SK-N-SH treated with all-trans-retinoic acid at 6 μM for 48 hours (cell line): ENCODE measurements at places on chromosomes 7 and 10.

- peak; percentile 58 for ATAC-seq
These were observed 2.3 kb upstream of the SMIM30 start for GRCh38 chr7:113120647-113121046.

- no peak for ATAC-seq
These were observed 64.6 kb downstream of the KLF6 start for GRCh38 chr10:3720228-3721019.

DNA sequence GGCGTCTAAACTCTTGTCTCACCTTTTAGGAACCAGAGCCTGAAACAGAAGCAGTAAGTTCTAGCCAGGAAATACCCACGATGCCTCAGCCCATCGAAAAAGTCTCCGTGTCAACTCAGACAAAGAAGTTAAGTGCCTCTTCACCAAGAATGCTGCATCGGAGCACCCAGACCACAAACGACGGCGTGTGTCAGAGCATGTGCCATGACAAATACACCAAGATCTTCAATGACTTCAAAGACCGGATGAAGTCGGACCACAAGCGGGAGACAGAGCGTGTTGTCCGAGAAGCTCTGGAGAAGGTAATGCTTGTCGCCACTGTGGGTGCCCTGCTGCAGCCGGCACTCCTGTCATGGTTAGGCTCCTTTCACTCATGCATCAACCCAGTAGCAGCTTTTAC, 113.1 kb downstream of the ZMYND11 start:
- ATAC-seq = no peak

- no peak for ATAC-seq
These were observed 95.6 kb downstream of the CPXM2 start for GRCh38 chr10:123795846-123796590.

GRCh38 chr10:8006274-8006999, 48.1 kb upstream of the GATA3 start:
- ATAC-seq = no peak

DNA sequence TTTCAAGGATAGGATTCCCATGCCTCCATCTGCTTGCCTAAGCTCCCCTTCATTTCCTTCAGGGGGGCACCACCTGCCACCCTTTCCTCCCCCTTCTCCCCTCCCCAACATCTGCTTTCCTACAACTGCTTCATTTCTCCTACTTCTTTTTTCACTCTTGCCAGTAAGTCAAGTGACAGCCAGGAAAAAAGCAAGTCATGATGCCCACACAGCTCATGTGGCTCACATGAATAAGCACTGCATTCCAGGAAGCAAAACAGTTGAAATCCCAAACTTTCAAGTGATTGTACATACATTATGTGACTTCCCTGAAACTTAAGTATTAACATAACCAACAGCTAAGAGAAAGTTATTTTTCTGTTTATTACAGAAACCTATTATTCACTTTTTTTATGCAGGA, 78.6 kb downstream of the TNS3 start:
- no peak for ATAC-seq
